ENCODE measurements at places on chromosomes 2 and 18. TPM values are rescaled to one million over a fixed set of nuclear protein-coding genes. Genes with fewer than 3 reads are reported as not detected.

Gene RTP5
- polyA plus RNA-seq, result 0.07 TPM

Gene OTOF
- 5.4 TPM for polyA plus RNA-seq

DNA sequence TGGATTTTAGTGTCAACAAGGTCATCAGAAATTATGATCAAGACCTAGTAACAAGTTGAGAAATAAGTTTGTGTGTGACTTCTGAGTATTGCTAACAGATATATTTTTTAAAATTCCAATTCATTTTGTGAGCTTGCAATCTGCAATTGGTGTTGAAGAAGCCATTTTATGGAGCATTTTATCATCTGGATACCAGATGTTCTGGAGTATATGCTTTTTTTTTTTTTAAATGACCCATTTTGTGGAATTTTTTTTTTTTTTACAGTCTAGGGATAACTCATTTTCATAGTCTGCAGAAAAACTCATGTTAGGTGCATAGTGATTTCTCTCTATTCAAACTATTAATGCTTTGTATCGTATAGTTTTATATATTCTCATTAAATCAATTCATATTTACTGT lies 12.6 kb downstream of the QPCT start:
- no peak for DNase-seq

- DNase-seq, result no peak
Observed at GRCh38 chr2:172087780-172088244, 2.5 kb downstream of the DLX1 start.

GRCh38 chr2:118351796-118352195 lies 263.5 kb downstream of the INSIG2 start:
- no peak for DNase-seq

DNA sequence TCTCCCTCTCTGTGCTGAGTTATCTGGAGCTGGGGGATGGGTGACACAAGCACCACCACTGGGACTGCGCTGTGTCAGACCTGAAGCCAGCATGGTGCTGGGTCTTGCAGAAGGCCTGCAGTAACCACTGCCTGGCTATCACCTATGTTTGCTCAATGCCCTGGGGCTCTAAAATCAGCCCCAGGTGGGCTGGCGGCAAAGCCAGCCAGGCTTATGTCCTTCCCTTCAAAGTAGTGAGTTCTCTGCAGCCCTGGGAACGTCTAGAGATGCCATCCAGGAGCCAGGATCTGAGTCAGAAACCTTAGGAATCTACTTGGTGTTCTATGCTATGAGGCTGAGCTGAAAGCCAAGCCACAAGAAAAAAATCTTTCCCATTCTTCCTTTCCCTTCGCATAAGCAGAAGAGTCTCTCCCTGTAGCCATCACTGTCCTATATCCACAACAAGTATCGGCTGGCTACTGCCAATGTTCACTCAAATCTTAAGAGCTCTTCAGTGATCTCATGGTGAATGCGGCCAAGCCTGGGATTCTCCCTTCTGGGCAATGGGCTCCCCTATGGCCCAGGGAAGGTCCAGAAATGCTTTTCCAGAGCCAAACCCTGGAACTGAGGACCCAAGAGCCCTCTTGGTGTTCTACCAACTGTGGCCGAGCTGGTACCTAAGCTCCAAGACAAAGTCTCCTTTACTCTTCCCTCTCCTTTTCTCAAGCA lies 248.7 kb downstream of the ZNF385B start:
- no peak for DNase-seq

GRCh38 chr2:210623506-210623905 lies 67.1 kb downstream of the CPS1 start:
- no peak for DNase-seq

DNA sequence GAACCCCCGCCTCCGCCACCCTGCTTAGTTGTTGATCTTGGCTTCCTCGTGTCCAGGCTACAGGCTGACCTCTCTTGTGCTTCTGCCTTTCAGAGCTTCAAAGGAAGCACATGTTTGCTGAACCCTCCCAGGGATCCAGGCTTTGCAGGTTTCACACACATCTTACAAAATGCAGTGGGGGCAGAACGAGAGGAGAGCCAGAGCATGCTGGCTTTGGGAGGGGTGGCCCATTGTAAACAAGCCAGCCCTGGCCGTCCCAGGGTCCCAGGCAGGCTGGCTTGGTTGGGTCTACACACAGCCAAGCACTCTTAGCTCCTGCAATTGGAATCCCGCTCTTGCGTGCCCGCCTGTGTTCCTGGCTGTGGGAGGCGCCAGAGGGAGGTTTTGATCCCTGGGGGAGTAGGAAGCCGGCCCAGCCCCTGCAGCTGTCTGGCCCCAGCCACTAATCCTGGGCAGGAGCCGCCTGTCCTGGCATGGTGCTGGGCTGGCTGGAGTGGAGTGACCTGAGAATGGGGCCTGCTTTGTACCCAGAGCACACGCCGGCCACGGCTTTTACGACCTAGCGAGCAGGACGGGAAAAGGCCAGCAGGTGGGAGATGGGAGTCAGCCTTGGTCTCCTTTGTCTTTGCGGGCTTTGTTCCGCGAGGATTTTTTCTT lies 53.9 kb downstream of the SH3BP4 start:
- no peak for DNase-seq
